ENCODE measurements at places on chromosomes 7 and 10. TPM values are rescaled to one million over a fixed set of nuclear protein-coding genes. Genes with fewer than 3 reads are reported as not detected.

GRCh38 chr7:43785420-43785819 is 26.9 kb downstream of the BLVRA start:
- no peak overlapping the region for H3K27ac ChIP-seq
- H3K4me3 ChIP-seq, result no peak overlapping the region
- no peak for DNase-seq
- H3K36me3 ChIP-seq, result peaks cover 10% of the 10 kb centered on the region

DNA sequence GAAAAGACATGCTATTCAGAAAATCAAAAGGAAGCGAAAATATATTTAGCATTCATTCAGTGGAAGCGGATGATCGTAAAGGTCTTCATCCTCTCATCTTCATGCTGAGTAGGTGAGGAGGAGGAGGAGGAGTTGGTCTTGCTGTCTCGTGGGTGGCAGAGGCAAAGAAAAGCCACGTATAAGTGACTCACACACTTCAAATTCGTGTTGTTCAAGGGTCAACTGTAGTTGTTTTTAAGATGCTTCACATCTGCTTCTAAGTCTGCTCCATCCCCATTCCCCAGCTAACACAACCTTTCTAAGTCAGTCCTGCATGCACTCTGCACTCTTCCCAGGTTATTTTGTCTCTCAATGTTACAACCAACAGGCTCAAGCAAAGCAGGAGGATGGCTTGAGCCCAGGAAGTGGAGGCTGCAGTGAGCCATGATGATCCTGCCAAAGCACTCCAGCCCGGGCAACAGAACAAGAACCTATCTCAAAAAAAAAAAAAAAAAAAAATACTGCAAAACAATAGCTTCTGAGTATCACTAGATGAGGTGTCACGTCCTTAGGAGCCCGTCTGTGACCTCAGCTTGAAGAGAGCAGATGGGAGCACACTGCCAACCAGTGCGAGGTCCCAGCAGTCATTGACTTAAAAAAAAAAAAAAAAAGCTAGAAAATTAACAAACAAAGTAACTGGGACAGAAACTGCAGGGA is 70.5 kb downstream of the SFMBT2 start:
- H3K4me1 ChIP-seq, result peaks cover 43% of the 10 kb centered on the region
- no peak overlapping the region for H3K27ac ChIP-seq
- H3K4me3 ChIP-seq, result no peak overlapping the region
- DNase-seq, result no peak
- no peaks in the 10 kb centered on the region for H3K27me3 ChIP-seq

Gene SPOCK2
- total RNA-seq, result 142 TPM

Gene CRPPA
- 1.7 TPM for total RNA-seq

Gene SPDYE1
- total RNA-seq, result not detected

- H3K36me3 ChIP-seq, result peaks cover 21% of the 10 kb centered on the region
- peaks cover 38% of the 10 kb centered on the region for H3K4me1 ChIP-seq
- no peak overlapping the region for H3K4me3 ChIP-seq
- H3K27me3 ChIP-seq, result no peaks in the 10 kb centered on the region
- DNase-seq, result no peak
- H3K27ac ChIP-seq, result no peak overlapping the region
Observed at GRCh38 chr7:38190011-38190410, 12.0 kb downstream of the STARD3NL start.

DNA sequence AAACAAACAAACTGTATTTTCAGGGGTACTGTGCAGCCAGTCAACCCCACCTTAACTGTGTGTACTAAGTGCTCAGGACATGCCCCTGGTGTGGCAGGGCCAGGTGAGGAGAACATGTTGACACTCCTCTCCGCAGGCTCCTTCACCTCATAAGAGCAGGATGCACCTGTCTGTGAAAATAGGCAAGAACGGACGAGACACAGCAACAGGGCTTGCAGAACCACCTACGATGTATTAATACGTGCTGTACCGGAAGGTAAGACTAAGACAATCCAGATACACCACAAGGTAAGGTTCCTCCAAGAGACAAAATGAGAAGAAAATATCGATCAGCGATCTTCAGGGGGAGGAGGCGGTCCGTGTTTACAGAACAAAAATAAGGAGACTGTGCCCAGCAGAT is 65.8 kb upstream of the CAMK2B start:
- no peak for DNase-seq
- no peak overlapping the region for H3K27ac ChIP-seq
- no peak overlapping the region for H3K4me3 ChIP-seq
- no peaks in the 10 kb centered on the region for H3K4me1 ChIP-seq

DNA sequence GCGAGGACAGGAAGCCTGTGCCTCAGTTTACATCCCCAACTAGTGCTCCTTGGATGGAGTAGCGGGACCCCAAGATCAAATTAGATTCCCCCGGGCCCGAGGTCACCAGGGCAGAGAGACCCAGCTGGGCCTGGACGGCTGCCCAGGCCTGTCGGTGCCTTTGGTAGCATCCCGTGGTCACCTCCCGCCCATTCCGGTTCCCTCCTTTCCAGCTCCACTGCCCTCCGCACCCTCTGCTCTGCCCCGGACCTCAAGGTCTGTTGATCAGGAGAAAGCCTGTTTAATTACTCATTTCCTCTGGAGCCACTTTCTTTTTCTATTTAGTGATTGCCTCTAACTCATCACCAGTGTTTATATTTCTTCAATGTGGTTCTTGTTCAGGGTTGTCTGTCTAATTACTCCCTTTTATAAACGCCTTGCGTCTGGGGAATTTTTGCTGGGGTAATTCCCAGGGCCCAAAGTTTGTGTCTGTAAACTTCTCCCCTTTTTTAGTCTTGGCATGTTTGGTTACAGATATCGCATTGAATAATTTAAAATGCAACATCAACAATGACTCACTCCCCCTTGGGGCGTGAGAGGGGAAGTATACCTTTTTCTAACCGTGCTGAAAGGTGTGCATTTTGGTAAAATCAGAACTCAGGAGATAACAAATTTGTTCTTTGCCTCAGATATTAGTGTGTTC is 1.9 kb downstream of the FOXK1 start:
- peaks cover 18% of the 10 kb centered on the region for H3K36me3 ChIP-seq
- peak overlapping the region; percentile 94 for H3K27ac ChIP-seq
- H3K4me3 ChIP-seq, result peak overlapping the region; percentile 95
- peak; percentile 51 for DNase-seq
- no peaks in the 10 kb centered on the region for H3K27me3 ChIP-seq
- H3K4me1 ChIP-seq, result peaks cover 40% of the 10 kb centered on the region

DNA sequence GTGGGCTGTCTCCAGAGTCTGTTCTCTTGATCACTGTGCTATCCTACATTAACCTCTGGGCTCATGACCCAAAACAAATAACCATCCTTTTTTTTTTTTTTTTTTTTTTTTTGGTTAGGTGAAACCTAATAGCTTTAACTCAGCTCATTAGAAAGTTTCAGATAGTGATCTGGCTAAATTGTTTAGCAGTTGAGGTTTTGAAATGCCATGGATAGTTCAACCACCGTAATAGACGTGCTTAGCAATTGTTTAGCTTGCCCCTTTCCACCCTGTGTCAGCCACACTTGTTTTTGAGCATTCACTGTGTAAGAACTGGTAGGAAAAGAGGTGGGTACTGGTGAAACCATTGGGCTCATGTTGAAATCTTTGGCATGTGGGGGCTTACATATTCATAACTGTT is 3.8 kb downstream of the PLCE1 start:
- H3K4me1 ChIP-seq, result no peaks in the 10 kb centered on the region
- H3K27me3 ChIP-seq, result peaks cover 59% of the 10 kb centered on the region
- no peak for DNase-seq
- no peaks in the 10 kb centered on the region for H3K36me3 ChIP-seq

Data from activated naive CD8-positive, alpha-beta T cell treated with anti-CD3 and anti-CD28 coated beads for 36 hours (primary cell).